NCI-H446 (cell line): ENCODE measurements at places on chromosomes 11 and 22.
A peak's percentile ranks its signal among the peaks of the same experiment; 100 is the strongest.

- DNase-seq = no peak
These were observed 36.3 kb downstream of the BCR start for GRCh38 chr22:23216461-23217170.

DNA sequence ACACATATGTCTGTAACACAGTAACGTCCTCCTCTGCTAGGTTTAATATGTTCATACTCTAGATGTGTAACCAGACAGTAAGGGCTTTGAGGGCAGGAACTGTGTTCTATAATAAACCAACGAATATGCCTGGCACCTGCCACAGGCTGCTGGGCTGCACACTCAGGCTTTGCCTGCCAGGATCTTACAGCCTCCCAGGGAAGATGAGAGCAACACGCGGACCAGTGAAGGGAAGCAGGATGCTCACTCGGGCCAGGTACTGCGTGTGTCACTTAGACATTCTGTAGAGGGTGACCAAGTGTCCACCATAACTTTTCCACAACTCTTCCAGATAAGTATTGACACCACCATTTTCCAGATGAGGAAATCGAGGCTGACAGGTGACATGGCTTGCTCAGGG is 21.7 kb upstream of the BAIAP2L2 start:
- no peak for DNase-seq

DNA sequence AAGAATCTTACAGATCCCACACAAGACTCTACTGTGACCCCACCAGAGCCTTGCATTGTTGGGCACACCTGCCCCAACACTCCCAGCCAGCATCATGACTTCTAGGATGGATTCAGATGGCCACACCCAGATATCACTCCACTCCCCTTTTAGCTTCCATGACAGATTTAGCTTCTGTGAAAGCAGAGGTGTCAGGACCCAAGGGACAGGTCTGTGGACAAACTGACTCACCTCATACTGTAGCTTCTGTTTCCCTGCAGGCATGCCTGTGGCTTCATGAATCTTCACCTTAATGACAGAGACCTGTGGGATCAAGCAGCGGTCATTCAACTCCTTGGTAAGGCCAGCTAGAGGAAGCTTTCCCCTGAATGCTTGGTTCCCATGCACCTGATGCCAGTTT is 8.5 kb upstream of the TBC1D10A start:
- no peak for DNase-seq

GRCh38 chr11:125224391-125225021 is 60.0 kb downstream of the PKNOX2 start:
- peak; percentile 4 for DNase-seq

DNA sequence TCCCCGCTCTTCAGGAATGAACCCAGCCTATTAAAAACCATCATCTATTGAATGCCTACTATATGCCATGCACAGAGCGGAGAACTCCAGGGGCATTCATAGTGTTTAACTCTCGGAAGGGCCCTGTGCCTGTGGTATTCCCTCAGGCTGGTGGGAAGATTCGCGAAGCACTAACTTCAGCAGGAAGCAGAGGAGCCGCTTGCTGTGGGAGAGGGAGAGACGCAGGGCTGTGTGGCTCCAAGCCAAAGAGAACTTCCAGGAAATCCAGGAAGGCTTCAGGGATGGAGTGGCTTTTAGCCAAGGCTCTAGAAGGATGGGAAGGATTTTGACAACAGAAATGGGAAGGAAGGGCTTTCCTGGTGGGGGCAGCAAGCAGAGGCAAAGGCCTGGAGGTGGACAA is 103.8 kb downstream of the TP53I11 start:
- no peak for DNase-seq

GRCh38 chr11:69113646-69114340 is 41.9 kb upstream of the SMIM38 start:
- DNase-seq = no peak

DNA sequence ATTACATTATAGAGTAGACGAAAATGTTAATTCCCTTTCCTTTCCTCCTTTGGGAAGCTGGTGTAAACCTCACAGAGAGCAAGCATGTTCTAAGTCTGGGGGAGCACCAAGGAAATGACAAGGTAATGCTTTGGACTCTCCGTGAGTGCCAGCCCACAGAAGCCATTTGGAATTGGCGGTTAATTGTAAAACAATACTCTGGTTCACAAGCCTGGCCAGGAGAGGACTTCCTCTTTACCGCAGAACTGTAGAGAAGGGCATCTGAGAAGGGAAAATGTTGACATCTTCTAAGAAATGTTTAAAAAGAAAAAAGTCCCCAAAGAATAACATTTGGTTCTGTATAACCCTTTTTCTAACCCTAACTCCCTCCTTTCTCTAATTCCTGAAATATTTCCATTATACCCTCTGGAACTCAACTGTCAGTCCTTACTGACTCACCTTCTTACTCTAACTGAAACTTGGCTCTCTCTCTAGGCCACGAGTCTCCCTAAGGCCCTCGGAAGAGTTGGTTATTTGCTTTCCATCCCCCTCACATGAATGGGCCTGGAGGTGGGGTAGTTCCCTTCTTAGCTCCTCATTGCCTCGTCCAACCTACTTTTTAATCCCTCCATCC is 379.8 kb downstream of the SOX6 start:
- no peak for DNase-seq

- DNase-seq = no peak
These were observed 22.0 kb upstream of the GRAMD1B start for GRCh38 chr11:123407996-123408597.

- no peak for DNase-seq
These were observed 29.3 kb downstream of the RRAS2 start for GRCh38 chr11:14329702-14330101.

GRCh38 chr22:24521791-24522245 is 26.7 kb downstream of the UPB1 start:
- DNase-seq = no peak

- peak; percentile 36 for DNase-seq
These were observed 9.7 kb upstream of the NEFH start for GRCh38 chr22:29470159-29470855.

DNA sequence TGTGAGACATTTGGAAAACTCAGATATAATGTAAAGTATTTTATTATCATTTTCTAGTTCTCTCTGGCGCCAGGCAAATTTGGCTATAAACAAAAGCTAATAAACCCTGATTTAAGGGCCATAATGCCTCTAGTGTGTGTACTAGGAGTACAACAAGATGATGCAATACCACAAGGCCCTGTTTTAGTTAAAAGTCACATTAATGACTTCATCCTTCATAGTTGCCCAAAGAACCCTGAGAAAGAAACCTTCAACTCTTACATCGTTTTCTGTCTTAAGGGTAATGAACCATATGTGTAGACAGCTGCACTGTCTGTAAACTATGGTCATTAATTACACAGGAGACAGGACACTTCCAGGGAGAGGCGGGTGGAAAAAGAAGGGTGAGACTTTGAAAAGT is 538.4 kb downstream of the FAM181B start:
- peak; percentile 73 for DNase-seq

DNA sequence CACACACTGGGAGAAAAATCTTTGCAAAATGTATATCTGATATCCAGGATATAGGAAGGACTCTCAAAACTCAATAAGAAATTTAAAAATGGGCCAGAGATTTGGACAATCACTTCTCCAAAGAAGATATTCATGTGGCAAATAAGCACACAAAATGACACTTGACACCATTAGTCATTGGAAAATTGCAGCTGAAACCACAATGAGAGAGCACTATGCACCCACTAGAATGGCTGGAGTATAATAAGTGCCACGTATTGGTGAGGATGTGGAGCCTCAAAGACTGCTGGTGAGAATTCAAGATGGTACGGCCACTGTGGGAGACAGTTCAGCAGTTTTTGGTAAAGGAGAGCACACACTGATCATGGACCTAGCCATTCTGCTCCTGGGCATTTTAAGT is 12.8 kb upstream of the OSBPL5 start:
- no peak for DNase-seq
